ENCODE measurements at places on chromosomes 1 and 21.

DNA sequence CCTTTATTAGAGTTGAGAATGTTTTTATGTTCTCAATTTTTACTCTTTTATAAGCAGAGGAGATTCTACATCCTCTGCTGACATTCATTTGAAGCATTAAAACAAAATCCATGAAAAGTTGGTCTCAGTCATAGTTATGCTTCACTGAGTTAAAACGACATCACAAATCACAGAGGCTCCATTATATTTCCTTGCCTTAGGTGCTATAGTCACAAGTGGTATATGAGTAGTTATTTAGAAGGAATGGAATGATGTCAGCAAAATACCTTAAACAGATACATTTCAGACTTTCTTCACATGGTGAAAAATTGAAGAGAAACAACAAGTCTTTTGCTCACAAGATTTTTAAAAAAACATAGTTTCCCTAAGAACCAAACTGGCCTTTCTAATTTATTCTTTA, 11.7 kb upstream of the METTL13 start:
- no peak for DNase-seq

- no peak for DNase-seq
These were observed 4.9 kb downstream of the HPCA start for GRCh38 chr1:32891241-32891570.

DNA sequence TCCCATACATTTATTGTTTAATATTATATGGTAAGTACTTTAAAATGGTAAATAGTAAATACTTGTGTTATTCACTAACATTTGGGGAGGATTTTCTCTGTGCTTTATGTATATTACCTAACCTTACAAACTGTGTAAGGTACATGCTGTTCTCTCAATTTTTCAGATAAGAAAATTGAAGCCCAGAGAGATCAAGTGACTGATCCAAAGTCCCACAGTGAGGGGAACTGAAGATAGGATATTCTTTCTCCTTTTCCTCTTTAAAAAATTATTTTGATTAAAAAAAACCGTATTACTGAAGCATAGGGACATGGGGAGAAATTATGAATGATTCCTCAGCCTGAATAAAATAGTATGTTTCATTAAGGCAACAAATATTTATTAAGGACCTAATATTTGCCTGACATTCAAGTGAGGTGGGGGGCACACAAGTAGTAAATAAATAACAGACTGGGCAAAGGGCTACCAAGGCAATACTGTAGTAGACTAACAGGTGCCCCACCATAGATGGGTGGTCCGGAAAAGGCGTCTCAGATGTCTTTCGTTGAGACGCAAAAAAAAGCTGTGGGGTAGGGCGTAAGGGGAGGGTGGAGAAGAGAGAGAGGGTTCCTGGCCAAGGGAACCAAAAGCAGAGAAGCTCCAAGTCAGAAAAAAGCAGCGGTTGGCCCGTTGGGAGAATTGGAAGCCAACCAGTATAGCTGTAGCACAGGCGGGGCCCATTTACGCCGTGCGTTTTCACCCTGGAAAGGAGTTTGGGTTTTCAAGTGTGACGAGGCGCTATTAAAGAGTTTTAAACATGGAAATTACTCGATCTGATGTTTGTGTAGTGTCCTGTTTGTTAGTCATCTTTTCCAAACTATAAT, 944 bp upstream of the AGO3 start:
- peak; percentile 69 for DNase-seq

GRCh38 chr1:59703918-59704378, 110.8 kb upstream of the HOOK1 start:
- DNase-seq = no peak

- DNase-seq = no peak
These were observed 7.8 kb upstream of the TMEM222 start for GRCh38 chr1:27314169-27314568.

DNA sequence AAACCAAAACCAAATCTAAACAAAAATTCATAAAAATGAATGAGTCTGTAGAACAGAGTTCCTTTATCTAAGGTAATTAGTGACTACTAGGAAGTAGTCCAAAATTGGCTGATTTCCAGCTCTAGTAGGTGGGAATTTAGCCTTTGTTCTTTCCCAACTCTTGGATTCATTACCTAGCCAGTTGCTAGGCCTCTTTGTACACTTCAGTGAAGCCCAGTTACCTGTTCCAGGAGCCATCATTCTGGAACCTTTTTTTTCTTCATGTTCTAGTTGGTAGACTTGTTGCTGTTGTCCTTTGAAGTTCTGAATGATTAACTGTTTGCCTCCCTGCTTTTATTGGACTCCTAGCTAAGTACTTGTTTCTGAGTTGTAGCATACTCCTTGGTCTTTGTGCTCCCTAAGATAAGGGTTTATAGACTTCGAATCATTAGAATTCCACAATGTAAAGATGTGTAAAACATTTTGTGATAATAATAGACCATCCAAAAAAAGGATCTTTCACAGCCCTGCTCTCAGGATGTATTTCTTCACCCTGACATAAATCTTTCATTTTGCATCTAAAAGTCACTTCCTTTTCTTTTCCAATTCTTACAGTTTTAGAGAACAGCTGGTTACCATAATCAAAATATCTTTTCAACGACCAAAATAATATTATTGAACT, 9.8 kb downstream of the PLA2G4A start:
- no peak for DNase-seq

DNA sequence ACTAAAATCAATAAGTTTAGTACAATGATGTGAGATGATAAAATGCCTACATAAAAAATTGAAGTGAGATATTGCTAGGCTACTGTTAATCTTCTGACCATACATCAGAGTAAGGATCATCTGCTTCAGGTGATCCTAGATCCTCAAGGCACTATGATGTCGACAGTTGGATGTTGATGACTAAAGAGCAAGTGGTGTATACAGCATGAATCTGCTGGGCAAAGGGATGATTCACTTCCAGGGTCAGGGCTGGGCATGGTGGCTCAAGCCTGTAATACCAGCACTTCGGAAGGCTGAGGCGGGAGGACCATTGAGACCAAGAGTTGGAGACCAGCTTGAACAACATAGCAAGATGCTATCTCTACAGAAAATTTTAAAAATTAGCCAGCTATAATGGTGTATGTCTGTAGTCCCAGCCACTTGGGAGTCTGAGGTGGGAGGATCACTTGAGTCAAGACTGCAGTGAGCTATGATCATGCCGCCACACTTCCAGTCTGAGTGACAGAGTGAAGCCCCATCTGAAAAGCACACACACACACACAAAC, 24.6 kb downstream of the NUF2 start:
- DNase-seq = no peak

- DNase-seq = no peak
These were observed 85.8 kb upstream of the ZNF648 start for GRCh38 chr1:182147136-182147820.

Measured in CD4-positive, alpha-beta memory T cell (primary cell).